ENCODE measurements at places on chromosomes 16 and 17.

DNA sequence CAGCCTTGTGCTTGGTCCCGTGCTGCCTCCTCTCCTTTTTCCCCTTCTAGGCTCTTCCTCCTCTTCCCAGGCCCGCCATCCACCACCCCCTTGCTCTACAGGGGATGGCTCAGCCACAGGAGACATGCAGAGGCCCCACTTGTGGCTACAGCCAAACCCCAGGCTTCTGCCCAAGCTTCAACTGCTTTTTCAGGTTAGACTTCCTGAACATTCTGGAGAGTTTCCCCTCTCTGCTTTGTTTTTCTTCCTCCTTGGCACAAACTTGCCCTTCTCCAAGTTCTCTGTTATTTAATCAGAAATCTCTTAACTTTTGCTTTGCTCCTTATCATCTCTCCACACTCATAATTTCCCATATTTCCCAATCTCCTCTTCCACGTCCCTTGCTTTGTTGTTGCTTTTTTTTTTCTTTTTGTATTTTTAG, 18.3 kb upstream of the HAS3 start:
- no peak for DNase-seq

DNA sequence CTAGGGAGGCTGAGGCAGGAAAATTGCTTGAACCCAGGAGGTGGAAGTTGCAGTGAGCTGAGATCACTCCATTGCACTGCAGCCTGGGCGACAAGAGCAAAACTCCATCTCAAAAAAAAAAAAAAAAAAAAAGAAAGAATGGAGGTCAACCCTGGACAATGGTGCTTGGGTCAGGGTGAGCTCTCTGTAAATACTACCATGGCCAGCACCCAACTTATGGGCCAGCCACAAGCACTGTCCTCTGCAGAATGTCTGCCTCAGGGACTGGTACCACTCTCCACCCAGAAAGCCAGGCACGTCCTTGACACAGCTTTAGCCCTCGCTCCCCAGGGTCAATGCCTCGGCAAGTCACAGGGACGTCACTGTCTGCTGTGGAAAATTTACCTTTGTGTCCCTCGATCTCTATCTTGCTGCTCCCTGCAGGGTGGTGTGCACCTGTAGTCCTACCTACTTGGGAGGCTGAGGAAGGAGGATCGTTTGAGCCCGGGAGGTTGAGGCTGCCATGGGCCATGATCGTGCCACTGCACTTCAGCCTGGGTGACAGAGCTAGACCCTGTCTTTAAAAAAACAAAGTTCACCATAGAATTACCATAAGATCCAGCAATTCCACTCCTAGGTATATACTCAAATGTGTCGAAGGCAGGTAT, 123.3 kb downstream of the IRX3 start:
- no peak for DNase-seq

GRCh38 chr16:4488499-4488967, 12.3 kb downstream of the HMOX2 start:
- no peak for DNase-seq

- no peak for DNase-seq
Measured at GRCh38 chr16:28863929-28864793, 518 bp downstream of the SH2B1 start.

- no peak for DNase-seq
Measured at GRCh38 chr17:42061646-42062487, 11.5 kb upstream of the C17orf113 start.

- DNase-seq, result no peak
Measured at GRCh38 chr16:28823291-28823872, 583 bp downstream of the ATXN2L start.

DNA sequence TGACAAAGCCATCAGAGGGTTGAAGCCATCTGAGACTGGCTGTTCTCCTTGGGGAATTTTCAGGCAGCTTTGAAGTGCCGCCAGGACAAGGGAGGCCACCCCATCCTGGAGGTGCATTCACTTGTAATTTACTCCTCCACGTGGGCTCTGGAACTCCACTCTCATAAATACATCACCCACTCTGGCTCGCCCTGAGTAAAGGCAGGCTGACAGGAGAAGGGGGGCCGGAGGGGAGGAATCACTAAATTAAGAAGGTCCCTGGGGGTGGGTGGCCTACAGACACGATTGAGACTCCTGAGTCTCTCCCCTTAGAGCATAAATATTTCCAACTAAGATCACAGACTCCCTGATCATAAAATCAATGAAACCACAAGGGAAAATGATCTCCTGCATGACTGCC, 56.3 kb upstream of the HNF1B start:
- DNase-seq, result no peak

DNA sequence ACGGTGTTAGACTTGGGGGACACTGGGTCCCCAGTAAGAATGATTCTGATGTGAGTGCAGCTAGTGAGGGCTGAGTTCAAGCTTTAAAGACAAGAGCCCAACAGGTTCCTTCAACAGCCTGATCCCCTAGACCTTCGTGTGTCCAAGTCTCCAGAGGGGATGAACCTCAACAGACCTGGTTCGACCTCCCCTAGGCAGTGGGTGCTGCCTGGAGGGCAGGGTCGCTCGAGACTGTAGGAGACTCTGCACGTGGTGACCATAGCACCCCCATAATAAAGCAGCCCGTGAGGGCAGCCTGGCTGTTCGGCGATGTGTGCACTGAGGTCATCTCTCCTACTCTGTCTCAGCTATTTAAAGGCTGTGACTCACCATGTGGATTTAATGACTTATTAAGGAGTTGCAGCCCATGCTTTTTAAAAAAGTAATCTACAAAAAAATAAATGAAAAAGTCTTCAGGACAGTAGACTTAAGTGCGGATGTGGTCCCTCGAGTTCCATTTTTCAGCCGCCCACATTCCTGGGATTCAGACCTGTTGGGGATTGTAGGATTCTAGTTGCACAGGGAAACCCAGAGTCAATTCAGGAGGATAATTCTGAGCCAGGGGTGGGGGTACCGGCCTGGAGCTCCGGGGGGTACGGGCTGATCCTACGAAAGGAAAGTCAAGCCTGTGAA, 23.4 kb upstream of the METRNL start:
- no peak for DNase-seq

- no peak for DNase-seq
Measured at GRCh38 chr16:72277749-72278148, 105.8 kb upstream of the PMFBP1 start.

GRCh38 chr16:89153848-89154271, 17.7 kb upstream of the CDH15 start:
- DNase-seq, result no peak

- DNase-seq, result no peak
Measured at GRCh38 chr17:62781831-62782251, 26.3 kb downstream of the MARCHF10 start.

DNA sequence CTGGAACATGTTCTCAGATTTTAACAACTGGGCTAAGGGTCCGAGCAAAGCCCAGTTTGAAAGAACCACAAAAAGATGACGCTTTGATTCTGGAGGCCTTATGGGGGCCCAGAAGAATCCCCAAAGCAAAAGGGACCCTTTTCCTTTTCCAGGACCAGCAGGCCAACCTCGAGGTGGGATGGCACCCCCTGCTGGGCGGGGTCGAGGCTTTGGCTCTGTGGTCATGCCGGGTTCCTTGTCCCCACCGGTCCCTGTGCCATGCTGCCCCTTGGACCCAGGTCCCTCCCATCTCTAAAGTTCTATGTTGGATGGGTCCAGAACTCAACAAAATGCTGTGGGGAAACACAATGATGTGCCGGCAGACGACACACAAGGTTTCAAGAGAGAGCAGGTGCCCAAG, 30.9 kb downstream of the TMEM204 start:
- no peak for DNase-seq

- no peak for DNase-seq
Measured at GRCh38 chr17:83192161-83192788, 112.9 kb downstream of the METRNL start.

DNA sequence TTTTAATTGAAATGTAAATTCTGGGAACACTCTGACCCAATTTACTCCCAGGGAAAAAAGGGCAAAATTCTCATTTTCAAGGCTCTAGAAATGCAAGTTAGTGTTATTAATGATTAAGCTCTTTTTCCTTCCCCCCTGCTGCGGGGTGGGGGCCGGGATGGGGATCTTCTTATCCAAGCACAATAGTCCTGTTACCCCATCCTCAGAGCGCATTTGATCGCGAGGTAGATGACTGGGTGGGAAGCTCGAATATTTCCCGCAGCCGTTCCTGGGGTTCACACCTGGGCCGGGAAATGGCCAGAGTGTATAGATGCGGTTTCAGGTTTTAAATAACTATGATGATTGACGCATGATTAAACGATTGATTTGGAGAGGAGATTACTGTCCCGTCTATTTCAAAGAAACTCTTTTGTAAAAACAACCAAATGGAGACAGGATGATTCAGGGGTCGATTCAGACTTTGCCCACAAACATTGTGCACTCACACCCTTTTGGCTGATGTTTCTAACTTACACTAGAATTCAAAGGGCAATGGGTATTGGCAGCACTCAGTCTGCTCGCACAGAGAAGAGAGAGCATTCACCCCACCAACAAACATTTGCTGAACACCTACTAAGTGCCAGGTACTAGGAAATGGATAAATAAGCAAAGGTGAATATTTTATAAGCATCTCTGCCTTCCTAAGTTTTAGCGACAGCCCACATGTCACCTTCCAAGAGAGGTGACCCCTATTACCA, 55.0 kb downstream of the SALL1 start:
- no peak for DNase-seq

- DNase-seq, result no peak
Measured at GRCh38 chr17:19345486-19346350, 16.8 kb downstream of the B9D1 start.

GRCh38 chr16:15865742-15866141, 8.9 kb upstream of the MYH11 start:
- no peak for DNase-seq

GRCh38 chr17:80316927-80317705, 56.5 kb downstream of the RNF213 start:
- DNase-seq, result no peak

DNA sequence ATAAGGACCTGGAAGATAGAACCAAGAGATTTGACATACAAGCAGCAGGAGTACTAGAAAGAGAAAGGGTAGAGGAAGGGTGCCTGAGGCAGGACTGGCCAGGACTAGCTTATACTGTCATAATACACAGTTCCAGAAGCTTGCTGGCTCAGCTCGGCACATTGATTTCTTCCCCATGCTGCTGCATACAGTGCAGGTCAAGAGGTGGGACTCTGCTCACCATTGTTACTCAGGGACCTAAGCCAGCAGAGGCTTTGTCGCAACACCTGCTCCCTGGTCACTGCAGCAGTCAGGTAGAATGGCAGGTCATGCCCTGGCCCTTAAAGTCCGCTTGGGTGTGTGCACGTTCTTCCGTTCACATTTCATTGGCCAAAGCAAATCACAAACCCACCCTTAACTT, 32.8 kb downstream of the LDHD start:
- DNase-seq, result no peak

- DNase-seq, result no peak
Measured at GRCh38 chr17:27623614-27624013, 7.4 kb upstream of the LGALS9 start.

- DNase-seq, result no peak
Measured at GRCh38 chr16:53605831-53606400, 97.7 kb downstream of the RPGRIP1L start.

DNA sequence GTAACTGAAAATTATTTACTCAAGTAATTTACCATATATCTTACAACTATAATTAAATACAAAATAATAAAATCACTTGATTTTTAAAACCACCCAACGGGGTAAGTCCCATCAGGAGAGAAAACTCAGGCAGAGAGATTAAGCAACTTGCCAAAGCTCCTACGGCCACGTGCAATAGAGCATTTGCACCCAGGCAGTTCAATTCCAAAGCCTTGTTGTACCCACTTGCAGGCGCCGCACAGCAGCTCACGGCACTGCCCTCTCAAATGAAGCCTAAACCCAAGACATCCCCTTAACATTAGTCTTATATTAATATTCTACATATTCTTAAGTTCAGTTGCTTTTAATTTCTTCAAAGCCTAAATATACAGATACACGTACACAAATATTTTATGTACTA, 75.7 kb downstream of the SPAG9 start:
- DNase-seq, result no peak

- DNase-seq, result no peak
Measured at GRCh38 chr16:66902648-66903543, 15.8 kb downstream of the CDH16 start.

Data from GM06990 (cell line).